ENCODE measurements at places on chromosomes 6 and 20.

- DNase-seq = no peak
Observed at GRCh38 chr6:45386501-45386900, 8.8 kb upstream of the SUPT3H start.

DNA sequence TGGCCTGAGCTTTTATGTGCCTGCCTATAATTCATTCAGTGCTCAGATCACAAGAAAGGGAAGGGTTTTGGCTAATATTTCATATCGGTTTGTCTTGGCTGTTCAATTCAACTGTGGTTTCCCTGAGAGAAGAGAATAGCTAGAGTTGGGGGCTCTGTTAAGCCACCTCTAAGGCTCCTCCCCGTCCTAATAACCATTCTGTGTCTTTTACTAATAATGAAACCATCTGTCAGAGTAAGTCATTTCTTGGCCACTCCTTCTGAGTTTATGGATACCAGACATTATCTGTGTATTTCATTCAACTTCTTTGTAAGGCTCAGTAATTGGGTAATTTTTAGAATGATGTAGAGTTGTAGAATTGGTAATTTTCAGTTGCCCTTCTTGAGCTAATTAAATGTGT, 5.2 kb downstream of the STX11 start:
- DNase-seq = no peak

GRCh38 chr6:25477006-25477590, 174.9 kb upstream of the SCGN start:
- DNase-seq = no peak

DNA sequence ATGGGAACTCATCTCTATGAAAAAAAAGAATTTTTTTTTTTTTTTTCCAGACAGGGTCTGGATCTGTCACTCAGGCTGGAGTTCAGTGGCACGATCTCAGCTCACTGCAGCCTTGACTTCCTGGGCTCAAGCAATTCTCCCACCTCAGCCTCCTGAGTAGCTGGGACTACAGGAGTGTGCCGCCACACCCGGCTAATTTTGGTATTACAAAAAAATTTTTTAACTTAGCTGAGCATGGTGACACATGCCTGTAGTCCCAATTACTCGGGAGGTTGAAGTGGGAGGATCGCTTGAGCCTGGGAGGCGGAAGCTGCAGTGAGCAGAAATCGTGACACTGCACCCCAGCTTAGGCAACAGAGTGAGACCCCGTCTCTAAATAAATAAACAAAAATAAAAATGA, 7.5 kb downstream of the DEF6 start:
- no peak for DNase-seq

GRCh38 chr6:157224951-157225574, 98.3 kb downstream of the TMEM242 start:
- no peak for DNase-seq

DNA sequence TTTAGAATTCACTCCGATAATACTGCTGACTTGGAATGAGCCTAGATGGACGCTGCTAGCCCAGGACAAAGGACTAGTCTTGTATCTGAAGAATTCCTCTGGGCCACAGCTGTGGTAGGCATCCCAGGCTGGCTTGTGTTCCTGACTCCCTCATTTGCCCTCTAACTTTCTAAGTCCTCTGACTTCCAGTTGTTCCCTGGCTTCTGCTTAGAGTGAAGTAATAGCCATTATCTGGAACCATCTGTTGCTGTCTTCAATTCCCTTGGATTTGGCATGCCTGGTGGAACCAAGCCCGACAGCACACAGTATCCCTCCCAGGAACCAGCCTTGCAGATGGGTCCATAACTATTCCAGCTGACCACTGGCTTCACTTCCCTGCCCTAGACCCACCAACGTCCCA, 376.0 kb downstream of the SYNE1 start:
- no peak for DNase-seq

DNA sequence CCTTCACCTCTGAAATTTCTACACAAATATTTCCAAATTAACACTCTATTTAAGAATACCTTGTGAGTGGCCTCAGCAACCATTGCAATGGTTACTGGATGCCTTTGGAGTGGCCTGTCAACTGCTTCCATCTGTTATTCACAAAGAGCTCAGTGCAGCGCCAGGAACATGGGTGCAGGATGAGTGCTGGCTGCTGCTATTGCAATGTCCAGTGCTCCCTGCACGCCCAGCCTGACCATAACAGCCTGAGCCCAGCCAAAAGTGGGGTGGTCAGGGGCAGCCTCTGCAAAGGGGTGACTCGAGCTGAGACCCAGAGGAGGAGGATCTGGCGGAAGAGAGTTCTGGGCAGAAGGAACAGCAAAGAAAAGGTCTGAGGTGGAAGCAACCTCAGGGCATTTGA, 18.4 kb downstream of the CASS4 start:
- no peak for DNase-seq

Measured in effector CD4-positive, alpha-beta T cell (primary cell).